ENCODE measurements at places on chromosomes 12 and 14.

DNA sequence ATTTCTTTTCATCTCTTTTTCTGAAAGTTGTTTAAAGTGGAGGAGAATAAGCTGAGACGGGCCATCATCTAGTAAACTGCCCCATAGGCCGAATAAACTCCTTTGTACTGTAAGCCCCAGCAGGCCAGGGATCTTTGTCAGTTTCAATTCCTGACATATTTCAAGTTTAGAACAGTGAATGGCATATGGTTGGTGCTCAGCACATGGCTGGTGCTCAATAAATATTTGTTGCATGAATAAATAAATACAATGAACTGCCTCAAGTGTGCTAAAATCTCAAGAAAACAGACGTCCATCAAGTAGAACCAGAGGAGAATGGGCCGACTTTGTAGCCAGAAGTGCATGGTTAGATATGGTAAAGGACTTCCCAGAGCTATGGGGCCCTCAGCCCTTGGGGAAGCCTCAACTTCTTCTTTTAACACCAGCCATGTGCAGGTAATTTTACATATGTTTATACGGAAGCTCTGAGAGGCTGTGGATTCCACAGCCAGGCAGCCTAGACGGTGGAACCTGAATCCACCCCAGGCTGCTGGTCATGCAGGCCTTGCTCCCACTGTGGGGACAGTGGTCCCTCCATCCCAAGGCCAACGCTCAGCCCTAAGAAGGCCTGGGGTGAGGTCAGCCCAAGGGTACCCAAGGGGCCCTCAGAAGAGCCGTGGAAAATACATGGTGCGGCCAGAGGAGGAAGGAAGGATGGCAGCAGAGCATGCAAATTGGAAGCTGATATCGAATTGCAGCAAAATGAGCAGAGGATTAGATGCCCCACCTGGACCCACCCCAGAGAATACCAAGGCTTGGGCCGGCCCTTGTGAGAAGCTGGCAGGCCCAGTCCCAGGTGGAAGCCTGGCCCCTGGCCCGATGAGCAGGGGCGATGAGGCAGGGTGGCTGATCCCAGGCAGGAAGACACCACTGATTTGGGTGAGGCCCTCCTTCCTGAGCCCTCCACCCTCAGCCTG is 8.7 kb upstream of the AQP2 start:
- no peak for DNase-seq

GRCh38 chr12:93904124-93904523 is 226.9 kb downstream of the CRADD start:
- DNase-seq, result no peak

DNA sequence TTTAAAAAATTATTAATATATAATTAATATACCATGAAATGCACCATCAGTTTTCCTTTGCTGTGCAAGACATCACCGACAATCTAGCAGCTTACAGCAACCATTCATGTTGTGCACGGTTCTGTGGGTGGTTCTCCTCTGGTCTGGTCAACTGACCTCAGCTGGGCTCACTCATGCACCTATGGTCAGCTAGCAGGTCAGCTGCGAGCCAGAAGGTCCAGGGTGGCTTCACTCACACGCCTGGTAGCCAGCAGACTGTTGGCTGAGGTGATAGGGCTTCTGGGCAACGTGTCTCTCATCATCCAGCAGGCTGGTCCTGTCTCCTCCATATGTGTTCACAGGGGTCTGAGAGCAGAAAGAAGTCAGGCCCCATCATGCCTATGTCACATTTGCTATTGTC is 210.4 kb downstream of the KIF26A start:
- DNase-seq, result no peak

DNA sequence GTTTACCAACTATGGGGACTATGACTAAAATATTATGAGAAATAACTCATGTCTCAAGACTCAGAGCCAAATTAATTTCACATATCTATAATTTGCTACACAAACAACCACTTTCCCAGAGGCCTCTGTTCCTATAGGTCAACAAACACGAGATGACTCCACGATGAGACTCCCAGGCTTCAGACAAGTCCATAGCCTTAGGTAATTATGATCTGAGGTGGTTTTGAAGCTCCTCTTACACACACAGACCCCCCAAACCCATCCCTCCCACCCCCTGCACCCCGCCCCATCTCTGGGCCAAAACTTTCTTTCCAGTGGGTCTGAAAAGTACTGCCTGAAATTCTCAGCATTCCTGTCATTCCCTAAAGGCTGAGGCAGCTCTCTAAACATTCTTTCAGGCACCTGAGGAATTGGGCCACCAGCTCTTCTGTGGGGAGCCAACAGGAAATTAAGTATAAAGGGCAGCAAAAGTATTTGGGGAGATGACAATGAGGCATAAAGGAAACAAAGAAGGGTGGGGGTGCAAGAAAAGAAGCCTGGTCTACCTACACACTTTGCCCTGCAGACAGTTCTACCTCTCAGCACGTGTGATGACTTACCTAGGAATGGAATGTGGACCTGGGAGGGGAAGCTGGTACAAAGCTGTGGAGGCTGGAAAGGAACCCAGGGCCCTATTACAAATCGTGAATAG is 143.6 kb downstream of the PAWR start:
- no peak for DNase-seq

DNA sequence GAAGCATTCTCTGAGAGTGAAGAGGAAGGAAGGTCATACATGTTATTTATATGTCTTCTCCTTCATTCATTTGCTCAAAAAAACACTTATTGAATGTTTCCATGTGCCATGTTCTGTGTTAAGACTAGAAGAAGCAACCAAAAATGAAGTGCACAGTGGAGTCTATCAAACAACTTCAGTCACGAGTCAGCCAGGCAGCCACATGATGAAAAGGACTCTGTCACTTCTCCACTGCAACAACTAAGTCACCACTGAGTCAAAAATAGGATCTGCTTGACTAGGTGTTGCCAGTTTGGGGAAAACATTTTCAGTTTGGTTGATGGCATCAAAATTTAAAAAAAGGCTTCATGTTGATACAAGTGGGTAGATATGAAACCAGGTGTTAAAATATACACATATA is 142.5 kb downstream of the PDE3A start:
- DNase-seq, result no peak

DNA sequence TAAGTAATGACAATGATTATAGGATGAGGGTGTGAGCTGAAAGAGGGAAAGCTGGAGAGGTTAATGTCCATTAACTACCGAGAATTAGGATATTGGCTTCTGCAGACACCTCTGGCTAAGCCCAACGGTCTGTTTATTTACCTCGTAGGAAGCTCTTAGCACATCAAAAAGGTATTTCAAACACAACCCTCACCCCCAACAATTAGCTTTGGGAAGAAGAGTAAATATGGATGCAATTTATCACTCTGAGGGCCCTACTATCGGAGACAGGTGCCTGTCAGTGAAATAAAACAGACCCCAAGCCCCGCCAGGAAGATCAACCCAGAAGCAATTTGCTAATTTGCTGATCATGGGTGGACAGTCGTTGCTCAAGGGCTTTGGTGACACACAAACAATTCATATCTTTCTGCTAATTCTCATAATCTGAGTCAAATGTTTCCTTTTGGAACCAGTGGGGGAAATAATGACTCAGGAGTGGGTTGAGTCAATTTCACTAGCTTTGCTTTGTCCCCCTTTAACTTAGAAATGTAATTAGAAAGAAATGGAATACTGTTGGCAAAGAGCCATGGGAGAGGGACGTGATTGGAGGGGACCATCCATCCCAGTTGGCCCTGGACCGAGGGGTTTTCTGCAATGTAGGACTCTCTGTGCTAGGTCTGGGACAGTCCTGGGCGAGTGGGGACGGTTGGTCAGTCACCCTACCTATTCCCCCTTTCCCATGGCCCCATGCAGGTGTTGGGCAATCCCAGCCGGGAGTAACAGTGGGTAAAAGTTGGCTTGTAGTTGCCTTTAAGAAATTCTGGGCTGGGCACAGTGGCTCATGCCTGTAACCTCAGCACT is 99.1 kb upstream of the MED13L start:
- DNase-seq, result no peak

- peak; percentile 62 for DNase-seq
Observed at GRCh38 chr12:6946033-6946919, 2.5 kb downstream of the C12orf57 start.

GRCh38 chr12:96152164-96152563 is 42.0 kb upstream of the ELK3 start:
- DNase-seq, result no peak

DNA sequence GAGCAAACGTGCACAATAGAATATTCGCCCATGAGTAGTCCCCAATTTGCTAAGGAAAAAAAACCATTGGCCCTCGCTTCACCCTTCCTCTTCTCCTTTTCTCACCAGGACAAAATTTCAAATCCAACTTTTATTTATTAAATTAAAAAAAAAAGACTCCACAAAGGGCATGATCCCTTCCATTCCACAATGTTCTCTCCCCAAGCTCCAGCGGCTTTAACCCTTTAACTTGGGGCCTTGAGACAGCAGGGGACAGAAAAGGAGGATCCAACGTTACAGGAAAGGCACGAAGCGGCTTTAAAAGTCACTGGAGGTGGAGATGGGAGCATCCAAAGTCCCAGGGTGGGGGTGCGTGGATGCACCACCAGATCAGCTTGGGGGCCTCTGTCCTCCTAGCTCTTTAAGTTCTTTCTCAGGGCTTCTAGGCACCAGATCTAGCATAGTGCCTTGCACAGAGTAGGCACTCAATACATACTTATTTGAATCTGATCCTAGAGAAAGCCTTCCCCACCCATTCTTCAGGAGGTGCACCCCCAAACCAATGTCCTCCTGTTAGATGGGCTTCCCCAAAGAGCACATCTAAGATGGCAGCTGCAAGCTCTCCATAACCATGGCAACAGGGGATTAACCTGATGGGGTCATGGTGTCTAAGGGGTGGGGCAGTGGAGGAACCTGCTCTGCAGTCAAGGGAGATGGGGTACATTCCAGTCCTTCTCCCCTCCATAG is 5.2 kb upstream of the AAAS start:
- DNase-seq, result no peak

DNA sequence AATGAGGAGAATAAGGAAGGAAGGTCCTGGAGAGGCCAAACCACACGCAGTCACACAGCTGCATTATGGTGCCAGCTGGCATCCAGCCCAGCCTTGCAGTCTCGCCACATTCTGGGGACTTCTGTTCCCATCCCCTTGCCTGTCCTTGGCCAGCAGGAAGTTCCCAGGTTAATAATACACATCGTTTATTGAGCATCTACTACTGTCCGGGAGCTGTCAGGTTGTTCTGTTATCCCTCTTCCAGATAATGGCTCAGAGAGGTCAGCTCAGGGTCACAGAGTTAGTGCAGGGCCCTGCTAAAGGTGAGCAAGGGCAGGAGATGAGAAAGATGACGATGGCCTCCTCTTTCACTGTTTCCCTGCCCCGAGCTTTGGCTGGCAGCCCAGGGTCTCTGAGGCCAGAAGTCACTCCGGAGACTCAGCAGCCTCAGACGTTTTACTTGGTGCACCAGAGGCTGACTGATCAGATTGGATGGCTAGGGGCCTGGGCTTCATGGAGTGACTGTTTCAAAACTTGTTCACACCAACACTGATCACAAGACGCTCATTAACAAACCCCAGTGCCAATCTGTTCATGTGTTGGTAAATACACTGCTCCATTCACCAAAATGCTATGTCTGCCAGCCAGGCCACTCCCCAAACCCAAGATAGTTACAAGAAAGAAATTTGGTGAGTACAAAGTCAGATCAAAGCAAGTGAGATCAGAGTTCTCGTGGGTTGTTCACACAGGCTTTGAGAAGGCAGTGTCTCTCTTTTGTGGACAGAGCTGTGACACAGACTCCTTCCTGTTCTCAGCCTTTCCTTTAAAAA is 79.2 kb downstream of the B4GALNT3 start:
- DNase-seq, result no peak

Data from memory B cell (primary cell).